ENCODE measurements at places on chromosomes 3 and 15. TPM values are rescaled to one million over a fixed set of nuclear protein-coding genes. Genes with fewer than 3 reads are reported as not detected.

- DNase-seq, result no peak
- H3K27me3 ChIP-seq, result no peaks in the 10 kb centered on the region
- H3K4me3 ChIP-seq, result no peak overlapping the region
- no peaks in the 10 kb centered on the region for H3K4me1 ChIP-seq
- no peak overlapping the region for H3K27ac ChIP-seq
- H3K36me3 ChIP-seq, result no peaks in the 10 kb centered on the region
Measured at GRCh38 chr3:156582532-156583183, 27.7 kb upstream of the SSR3 start.

DNA sequence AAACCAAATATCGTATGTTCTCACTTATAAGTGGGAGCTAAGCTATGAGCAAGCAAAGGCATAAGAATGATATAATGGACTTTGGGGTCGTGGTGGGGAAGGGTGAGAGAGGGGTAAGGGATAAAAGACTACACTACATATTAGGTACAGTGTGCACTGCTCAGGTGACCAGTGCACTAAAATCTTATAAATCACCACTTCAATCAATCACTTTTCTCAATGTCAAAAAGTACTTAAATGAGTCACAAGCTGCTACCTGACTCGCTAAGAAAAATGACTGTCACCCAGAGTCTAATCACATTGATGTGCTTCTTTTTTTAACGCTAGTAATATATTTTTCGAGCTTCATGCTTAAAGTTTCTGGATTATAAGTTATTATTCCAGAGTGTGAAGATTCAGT lies 95.5 kb downstream of the CBLB start:
- no peak overlapping the region for H3K27ac ChIP-seq
- no peaks in the 10 kb centered on the region for H3K27me3 ChIP-seq
- DNase-seq, result no peak
- no peaks in the 10 kb centered on the region for H3K4me1 ChIP-seq
- no peaks in the 10 kb centered on the region for H3K36me3 ChIP-seq

The LOXL1 gene
- 8.7 TPM for total RNA-seq

DNA sequence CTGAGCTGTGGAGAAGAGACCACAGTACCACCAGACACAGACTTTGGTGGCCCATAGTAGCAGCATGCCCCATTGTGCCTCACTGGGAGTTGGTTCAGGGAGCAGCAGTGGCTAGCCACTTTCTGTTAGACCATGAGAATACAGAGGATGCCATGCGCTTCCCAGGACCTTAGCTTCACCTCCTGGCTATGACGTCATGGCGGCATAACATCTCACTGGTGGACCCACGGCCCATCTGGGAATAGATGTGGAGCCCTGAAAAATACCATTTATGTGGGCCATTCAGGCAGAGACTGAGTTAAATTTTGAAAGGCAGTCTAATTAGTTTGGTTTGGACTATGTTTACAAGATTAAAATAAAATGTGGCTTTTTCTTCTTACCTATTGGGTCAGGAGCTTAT lies 55.1 kb upstream of the NMD3 start:
- no peak overlapping the region for H3K27ac ChIP-seq
- no peaks in the 10 kb centered on the region for H3K27me3 ChIP-seq
- H3K36me3 ChIP-seq, result no peaks in the 10 kb centered on the region
- no peak for DNase-seq
- H3K4me3 ChIP-seq, result no peak overlapping the region

The XCR1 gene
- total RNA-seq, result 0.20 TPM

- no peaks in the 10 kb centered on the region for H3K27me3 ChIP-seq
- no peaks in the 10 kb centered on the region for H3K36me3 ChIP-seq
- H3K27ac ChIP-seq, result no peak overlapping the region
- DNase-seq, result no peak
Measured at GRCh38 chr3:64884536-64884935, 196.7 kb upstream of the ADAMTS9 start.

GRCh38 chr3:105505170-105505569 lies 138.5 kb downstream of the ALCAM start:
- H3K4me3 ChIP-seq, result no peak overlapping the region
- DNase-seq, result no peak
- no peak overlapping the region for H3K27ac ChIP-seq
